Muscle of leg (tissue), 16 donors: ENCODE measurements at places on chromosomes 7 and 10.

- DNase-seq: no peak
Observed at GRCh38 chr7:152865461-152865860, 105.9 kb downstream of the ACTR3B start.

DNA sequence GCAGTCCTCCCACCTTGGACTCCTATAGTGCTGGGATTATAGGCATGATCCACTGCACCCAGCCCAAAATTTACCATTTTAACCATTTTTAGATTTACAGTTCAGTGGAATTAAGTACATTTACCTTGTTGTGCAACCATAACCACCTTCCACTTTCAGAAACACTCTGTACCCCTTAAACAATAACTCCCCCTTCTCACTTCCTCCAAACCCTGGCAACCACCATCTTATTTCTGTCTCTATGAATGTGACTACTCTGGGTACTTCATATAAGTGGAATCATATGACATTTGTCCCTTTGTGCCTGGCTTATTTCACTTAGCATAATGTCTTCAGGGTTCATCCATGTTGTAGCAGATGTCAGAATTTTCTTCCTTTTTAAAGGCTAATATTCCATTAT is 33.6 kb downstream of the SUFU start:
- no peak for DNase-seq

GRCh38 chr7:1678571-1679325 is 8.7 kb downstream of the ELFN1 start:
- DNase-seq: no peak

- DNase-seq: peak; percentile 56
Observed at GRCh38 chr7:151012911-151013347, 11.4 kb downstream of the ATG9B start.

DNA sequence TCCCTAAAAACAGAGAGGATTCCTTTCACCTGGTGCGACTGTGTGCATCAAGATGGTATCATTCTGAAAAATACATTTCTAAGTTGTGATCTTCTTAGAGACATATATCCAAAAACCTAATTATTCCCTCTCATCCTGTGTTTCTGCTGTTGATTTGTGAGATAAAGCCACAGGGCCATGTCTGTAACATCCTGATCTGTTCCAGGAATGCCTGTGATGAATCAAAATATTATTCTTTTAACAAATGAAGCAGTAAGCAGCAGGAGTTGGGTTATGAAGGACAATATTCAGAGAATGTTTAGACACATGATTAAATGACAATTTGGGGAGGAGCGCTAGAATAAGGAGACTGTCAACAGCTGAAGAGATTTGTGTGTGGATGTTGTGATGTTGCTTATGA is 731.4 kb downstream of the KCNMA1 start:
- DNase-seq: no peak

DNA sequence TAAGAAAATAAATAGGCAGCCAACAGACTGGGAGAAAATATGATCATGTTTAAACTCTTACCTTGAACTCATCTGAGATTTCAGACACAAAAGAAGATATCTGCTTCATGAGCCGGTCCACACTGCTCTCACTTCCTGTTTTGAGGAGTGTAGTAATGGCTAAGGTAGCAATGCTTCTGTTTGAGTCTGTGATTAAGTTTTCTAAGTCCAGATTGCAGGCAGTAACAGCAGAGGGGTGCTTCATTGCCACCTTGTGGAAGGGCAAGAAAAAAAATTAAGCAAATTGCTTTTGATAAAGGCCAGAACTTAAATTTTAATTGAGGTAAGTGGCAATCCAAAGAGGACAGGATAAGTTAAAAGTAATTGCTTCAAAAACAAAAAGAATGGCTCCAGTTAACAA is 69.1 kb downstream of the MEST start:
- no peak for DNase-seq

- no peak for DNase-seq
Observed at GRCh38 chr7:111424768-111425167, 137.5 kb downstream of the IMMP2L start.

GRCh38 chr7:148916186-148916585 is 32.1 kb upstream of the EZH2 start:
- peak; percentile 37 for DNase-seq

DNA sequence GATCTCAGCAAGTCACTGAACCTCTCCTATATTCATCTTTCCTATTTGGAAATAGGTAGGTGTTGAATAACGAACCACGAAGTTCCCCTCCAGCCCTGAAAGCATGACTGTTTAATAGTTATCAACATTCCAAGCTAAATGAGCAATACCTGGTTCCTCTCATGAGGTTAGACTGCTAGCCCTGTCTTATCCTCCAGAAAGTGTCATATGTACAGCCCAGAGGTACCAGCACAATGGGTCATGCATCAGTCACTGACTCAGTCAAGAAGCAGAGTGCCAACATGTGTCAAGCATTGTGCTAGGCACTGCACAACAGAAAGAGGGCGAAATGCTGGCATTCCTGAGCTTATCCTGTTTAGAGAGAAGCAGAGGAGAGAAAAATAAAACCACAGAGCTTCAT is 70.0 kb downstream of the AMPH start:
- DNase-seq: no peak

GRCh38 chr10:44931621-44932516 is 20.7 kb downstream of the TMEM72 start:
- DNase-seq: no peak

- DNase-seq: peak; percentile 62
Observed at GRCh38 chr10:126214021-126214420, 174.3 kb downstream of the ADAM12 start.

DNA sequence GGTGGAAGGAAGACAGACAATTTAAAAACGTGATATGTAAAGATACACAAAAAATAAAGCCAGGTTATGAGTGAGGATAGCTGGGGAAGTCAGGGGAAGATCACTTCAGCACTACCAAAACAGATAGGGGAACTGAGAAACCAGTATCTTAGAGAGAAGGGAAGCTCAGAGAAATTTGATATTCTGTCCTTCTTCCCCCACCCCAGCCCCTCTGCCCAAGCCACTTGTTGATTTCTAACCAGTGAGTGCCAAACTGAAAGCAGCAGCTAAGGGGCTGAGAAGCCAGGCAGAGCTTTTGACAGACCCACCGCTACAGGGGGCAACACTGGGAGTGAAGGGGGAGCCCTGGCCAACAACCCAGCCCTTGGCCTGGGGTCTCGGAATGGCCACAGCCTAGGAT is 9.1 kb upstream of the SLC29A3 start:
- DNase-seq: no peak

DNA sequence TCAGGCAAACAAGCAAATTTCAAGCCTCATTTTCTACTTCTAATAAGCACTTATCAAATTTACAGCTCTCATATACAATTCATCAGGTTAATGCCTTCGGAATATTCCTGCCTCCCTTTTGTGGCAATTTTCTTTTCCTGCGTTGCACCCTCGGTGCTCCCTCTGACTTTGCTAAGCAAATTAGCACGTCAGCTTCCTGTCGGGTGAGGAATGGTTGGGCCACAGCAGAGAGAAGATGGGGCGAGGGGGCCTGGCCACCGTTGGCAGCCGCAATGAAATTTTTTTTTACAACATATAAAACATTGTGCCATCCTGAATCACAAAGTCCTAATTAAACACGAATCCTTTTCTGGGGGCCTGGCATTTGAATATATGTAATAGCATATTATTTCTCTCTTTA is 28.1 kb downstream of the ELFN1 start:
- no peak for DNase-seq

DNA sequence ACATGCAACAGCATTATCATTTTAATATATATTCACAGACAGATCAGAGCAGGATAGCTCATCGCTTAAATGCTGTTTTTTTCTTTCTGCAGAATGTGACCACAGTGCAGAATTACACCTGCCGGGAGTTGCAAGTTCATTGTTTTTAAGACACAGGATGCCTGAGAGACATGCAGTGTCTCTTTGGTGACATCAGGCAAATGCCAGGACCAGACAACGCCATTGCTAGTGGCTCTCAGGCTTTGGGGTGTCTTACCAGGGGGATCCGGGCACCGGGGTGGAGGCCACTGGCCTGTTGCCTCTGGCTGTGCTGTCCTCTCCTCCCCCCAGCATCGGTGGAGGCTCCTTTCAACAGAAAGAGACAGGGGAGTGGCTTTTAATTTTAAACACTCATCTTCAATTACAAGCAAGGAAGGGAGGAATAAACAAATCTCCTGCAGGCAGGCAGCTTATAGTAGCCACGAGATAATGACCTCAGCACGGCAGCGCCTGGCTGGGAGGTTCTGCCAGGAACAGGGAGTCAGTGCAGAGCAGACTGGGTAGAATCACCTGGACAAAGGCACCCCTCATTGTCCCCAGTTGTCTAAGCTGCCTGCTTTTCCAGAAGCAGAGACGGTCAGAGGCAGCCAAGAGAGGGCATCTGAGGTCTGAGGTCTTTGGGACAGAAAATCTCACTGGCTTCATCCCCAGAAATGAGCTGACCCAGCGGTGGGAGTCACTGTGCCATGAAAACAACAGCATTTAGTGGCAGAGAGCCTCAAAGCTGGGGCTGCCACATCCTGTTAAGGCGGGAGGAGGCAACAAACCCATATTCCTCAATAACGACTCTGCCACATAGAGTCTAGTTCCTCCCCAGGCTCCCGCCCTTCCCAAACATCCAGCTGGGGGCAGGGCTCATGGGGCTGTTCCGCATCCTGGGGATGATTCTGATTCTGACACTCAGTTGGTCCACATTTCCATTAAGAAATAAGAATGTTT is 148.4 kb downstream of the TCERG1L start:
- DNase-seq: no peak

- DNase-seq: peak; percentile 38
Observed at GRCh38 chr7:69561266-69561960, 36.9 kb upstream of the AUTS2 start.
